Hair follicle dermal papilla cell (primary cell): ENCODE measurements at places on chromosomes 5 and 9. TPM values are rescaled to one million over a fixed set of nuclear protein-coding genes. Genes with fewer than 3 reads are reported as not detected.

Gene IL13
- 0.16 and 0.24 TPM in 2 replicates for total RNA-seq

Gene GABRP
- total RNA-seq, result not detected in 2 replicates

Gene IL3
- total RNA-seq, result not detected in 2 replicates

Gene LHX2
- total RNA-seq, result 0.16 TPM in 1 of 2 replicates, not detected in the other
